Retina (tissue), 1 donor: ENCODE measurements at places on chromosomes 7 and 10.
A peak's percentile ranks its signal among the peaks of the same experiment; 100 is the strongest.

GRCh38 chr7:150897502-150898474 is 45.5 kb downstream of the AOC1 start:
- DNase-seq = no peak

DNA sequence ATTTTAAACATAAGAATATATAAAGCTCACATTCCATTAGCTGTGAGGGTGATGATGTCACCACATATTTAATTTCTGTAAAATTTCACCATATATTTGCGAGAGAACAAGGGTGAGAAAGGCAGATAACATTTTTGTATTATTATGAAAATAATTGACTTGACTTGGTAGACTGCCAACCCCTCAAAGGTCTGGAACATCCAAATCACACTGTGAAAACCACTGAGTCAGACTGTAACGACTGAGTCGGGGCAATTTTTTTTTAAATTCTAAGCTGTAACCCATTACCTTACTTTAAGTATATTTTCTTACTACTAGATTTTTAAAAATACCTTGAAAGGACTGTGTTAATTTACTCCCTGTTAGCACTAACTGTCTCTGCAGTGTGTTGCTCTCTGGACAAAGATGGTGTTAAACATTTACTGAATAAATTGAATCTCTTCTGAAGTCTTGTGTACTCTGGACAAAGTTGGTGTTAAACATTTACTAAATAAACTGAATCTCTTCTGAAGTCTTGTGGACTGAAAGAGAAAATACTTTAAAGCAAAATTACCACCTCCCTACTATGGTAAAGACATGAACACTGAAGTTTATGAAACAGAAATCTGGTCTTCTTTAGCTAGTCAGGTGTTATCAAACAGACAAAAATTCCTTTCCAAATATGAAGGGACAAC is 14.1 kb downstream of the PDZD8 start:
- no peak for DNase-seq

DNA sequence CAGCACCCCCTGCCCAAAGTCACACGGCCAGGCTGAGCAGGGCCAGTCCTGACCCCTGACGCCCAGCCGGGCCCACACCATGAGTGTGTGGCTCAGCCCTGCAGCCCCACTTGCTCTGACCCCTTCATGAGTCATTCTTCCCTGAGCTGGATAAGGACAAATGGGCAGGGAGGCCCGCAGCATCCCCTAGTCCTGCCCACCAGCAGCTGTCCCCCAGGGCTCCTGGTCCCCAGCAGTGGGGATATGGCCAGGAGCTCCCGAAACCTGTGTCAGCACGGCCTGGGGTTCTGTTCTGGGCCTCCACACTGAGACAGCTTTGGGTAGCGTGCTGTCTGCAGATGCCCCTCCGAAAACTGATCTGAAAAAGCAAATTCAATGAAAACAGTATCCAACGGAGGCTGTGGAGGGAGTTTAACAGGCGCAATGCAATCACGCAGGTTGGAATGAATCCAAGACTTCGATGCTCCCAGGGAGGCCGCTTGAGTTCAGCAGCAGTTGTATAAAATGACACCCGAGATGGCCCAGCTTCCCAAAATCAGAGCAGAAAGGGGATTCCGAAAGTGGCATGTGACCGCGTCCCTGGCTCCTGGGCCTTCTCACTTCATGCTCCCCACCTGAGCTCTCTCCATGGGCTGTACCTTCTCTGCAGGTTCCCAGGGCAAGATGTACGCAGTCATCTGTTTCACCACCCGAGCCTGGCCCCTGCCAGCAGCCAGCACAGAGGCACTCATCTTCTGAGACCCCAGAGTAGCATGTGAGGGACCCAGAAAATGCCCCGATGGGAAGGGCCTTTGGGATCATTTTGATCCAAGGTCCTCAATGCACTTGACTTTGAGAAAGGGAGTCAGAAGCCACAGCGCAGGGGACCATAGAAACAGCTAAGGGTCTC is 214.1 kb downstream of the USP6NL start:
- DNase-seq = no peak

DNA sequence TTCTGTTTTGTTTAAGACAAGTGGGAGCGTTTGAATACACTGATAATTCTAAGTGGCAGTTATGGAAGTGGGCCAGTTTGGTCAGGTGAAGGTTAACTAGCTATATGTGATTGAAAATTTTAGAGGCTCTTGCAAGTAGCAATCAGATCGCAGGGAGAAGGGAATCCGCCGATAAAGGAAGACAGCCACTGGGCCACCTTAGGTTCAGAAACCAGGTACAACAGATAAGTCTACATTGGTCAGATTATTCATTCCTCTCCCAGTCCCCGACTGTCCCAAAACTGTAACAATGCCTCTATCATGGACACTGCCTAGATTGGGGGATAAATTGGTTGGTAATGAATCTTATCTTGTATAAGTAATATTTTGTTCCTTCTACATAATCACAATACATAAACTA is 8.9 kb downstream of the ANK3 start:
- DNase-seq = no peak

- no peak for DNase-seq
Measured at GRCh38 chr10:43166880-43167497, 28.7 kb downstream of the CSGALNACT2 start.

DNA sequence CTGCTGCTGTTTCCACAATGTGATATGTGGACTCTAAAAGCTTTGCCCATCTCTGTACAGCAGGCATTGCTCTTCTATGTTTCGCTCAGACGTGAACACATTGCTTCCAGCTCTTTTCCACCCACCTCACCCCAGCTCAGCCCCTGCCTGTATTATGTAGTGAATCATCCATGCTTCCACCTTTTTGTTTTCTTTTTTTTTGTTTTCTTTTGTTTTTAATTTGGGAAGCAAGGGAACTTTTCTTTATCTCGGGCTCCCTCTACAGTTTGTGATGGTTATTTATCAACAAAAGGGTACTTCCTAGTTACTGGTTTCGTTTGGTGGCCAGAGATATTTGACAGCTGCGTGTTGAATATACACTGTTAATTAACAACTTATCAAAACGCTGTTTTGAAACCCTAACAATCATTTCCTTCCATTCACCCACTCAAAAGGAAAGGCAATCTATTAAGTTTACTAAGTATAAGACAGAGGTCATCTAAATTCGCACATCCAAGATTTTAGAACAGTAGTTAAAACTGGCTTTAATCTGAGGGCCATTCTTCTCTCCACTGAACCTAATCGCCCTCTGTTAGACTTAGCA is 127.9 kb upstream of the STK17A start:
- peak; percentile 54 for DNase-seq

DNA sequence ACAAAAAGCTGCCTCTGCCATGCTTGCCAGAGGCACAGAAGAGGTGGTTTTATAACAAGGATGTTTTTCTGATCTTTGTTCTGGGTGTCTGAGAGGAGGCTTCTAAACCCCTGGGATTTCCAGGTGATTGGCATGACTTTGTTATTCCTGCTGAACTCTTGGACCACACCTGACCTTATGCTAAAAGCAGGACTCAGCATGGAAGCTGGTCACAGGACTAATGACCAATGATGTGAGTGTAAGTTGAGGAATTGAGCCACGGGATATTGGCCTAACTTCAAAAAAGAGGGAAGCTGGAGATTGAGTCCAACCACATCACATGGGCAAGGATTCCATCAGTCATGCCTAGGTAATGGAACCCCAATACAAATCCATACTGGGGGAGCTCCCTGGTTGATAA is 437.9 kb downstream of the POM121L12 start:
- DNase-seq = no peak

GRCh38 chr7:135168489-135169140 is 1.9 kb downstream of the CYREN start:
- DNase-seq = no peak

DNA sequence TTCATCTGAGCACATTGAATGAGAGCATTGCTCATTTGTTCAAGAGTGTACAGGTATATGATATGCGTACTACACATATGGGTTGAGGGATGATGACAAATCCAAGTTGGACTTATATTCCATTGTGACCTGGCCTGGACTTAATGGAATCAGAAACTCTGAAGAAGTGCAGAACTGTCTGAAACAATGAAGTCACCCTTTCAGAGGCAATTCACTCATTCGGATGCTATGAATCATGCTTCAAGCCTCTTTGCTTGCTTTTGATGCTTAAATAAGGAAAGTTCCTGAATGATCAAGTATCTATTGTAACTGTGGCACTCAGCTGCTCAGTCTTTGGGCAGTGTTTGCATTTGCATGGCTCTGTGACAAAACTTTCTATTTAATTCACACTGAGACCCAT is 93.4 kb downstream of the ZNF365 start:
- DNase-seq = no peak

GRCh38 chr7:152330827-152331226 is 105.0 kb downstream of the KMT2C start:
- no peak for DNase-seq

DNA sequence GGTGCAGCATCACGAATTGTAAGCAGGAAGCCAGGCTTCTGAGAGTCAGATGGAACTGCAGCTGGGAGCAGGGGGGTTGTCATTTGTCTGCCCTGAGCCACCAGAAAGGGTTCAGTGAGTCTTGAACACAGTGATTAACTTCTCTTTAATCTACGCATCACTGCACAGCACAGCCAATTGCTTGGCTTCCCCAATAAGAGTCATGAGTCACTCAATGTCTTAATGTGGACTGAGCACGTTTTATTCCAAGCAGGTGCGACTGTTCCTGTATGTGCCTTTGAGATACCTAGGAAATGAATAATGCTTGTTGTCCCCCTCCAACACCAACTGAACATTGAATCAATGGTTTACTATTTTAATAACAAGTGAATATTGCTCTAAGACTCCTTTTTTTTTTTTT is 26.0 kb upstream of the PLEKHA1 start:
- peak; percentile 85 for DNase-seq

DNA sequence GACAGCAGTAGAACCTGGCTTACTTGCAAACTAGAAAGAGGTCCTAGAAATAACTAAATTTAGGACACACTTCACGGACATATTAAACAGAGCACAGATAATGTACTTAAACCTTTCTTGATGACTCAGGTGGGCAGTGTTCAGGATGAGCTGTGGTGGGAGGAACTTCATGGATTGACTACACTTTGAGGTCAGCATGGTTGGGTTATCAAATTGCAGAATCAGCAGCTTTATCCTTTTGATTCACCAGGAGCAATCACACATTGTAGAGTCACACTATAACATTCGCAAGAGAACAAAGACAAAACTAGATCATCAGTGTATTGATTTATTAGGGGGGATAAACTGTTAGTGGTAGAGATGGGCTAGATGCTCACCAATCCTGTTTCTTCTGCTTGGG is 38.6 kb upstream of the AGK start:
- DNase-seq = no peak

DNA sequence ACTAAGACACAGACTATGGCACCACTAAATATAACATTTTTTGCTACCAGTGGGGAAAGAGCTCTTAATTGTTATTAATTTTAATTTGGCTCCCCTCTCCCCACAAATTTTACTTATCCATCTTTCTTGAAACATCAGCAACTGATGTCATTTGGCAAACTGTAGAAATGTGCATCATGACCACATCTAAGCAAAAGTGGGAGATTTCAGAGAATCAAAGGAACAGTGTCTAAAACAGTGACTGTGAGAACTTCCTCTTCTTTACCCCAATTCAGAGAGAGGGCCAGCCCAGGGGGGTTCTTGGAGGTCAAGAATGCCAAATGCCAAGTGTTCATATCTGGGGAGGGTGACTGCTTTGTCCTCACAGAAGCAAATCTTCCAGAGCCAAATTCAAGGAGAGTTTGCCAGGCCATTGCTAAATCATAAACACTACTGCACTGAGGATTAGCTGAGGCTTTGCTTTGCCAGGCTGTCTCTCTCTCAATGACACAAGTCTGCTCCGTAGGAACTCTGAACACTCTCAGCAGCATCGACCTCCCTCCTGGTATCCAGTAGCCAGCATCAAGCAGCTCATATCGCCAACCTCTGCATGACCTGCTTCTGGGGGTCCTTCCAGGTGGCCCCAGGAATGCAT is 65.6 kb downstream of the ITIH5 start:
- DNase-seq = no peak

DNA sequence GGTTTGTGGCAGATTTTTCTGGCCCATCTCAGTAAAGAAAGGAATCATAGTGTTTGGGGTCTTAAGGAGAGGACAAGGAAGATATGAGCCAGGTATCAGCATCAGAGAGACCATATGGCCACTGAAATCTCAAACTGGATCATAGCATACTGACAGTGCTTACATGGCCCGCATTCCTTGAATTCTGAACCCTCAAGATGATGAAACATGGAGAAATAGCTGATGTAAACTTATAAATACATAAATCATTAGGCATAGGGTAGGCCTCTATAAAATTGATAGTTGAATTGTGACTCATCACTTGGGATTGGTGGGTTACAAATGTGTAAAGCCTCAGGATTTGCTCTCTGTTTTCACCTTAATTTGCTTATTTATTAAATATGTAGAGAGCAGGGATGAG is 688.5 kb downstream of the CNTNAP2 start:
- no peak for DNase-seq

GRCh38 chr10:45404087-45404769 is 30.2 kb downstream of the ALOX5 start:
- no peak for DNase-seq

- no peak for DNase-seq
Measured at GRCh38 chr7:153005750-153006435, 246.3 kb downstream of the ACTR3B start.

- DNase-seq = no peak
Measured at GRCh38 chr10:79442171-79443040, 3.0 kb downstream of the ZCCHC24 start.

DNA sequence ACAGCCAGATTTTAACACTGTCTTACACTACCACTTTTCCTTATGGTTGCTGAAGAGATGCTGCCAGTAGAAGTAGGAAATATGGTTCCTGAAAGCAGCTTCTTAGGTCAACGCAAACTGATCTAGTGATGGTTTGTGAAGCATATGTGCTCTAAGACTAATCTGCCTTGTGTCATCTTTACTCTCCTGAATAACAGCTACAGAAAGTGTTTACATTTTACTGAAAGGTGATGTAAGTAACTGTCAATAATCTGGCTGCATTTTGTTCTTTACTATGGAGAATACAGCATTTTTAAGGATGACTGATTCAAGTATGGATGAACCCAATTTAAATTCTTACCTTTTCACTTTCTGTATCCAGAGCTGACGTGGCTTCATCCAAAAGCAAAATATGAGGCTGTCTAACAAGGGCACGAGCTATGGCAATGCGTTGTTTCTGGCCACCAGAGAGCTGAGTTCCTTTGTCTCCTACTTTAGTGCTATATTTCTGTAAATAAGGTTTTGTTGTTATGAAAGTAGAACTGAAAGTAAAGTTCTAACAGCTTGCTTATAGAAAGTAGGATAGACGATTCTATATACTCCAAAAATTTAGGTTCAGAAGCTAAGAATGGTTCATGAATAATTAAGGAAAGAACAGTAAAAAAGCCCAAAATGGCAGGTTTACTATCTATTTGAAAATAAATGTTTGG is 30.2 kb upstream of the ABCB4 start:
- DNase-seq = no peak

- DNase-seq = no peak
Measured at GRCh38 chr7:5360971-5361370, 62.7 kb downstream of the TNRC18 start.
